ENCODE measurements at places on chromosomes 6 and 20. TPM values are rescaled to one million over a fixed set of nuclear protein-coding genes. Genes with fewer than 3 reads are reported as not detected.

- no peaks in the 10 kb centered on the region for H3K36me3 ChIP-seq
- DNase-seq = peak; percentile 95
- H3K27ac ChIP-seq = peak overlapping the region; percentile 89
- H3K4me3 ChIP-seq = peak overlapping the region; percentile 70
- H3K4me1 ChIP-seq = no peaks in the 10 kb centered on the region
These were observed 38.1 kb downstream of the GNAS start for GRCh38 chr20:58890518-58891085.

- no peaks in the 10 kb centered on the region for H3K36me3 ChIP-seq
- no peak overlapping the region for H3K27ac ChIP-seq
- H3K4me1 ChIP-seq = no peaks in the 10 kb centered on the region
- H3K4me3 ChIP-seq = no peak overlapping the region
These were observed 165.4 kb downstream of the SLC16A10 start for GRCh38 chr6:111252726-111253125.

GRCh38 chr6:124393536-124393935 lies 568.7 kb upstream of the RNF217 start:
- H3K36me3 ChIP-seq = no peaks in the 10 kb centered on the region
- no peak overlapping the region for H3K4me3 ChIP-seq

DNA sequence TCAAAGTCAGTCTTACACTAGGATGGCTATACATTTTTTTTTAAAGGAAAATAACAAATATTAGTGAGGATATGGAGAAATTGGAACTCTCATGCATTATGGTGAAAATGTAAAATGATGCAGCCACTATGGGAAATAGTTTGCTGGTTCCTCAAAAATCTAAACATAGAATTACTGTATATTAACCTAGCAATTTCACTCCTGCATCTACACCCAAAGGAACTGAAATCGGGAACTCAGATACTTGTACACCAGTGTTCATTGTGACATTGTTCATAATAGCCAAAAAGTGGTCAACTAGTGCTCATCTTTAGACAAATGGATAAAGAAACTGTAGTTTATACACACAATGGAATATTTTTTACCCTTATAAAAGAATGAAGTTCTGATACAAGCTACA lies 110.7 kb downstream of the UTRN start:
- no peak for DNase-seq
- H3K4me3 ChIP-seq = no peak overlapping the region
- no peaks in the 10 kb centered on the region for H3K27me3 ChIP-seq
- no peaks in the 10 kb centered on the region for H3K4me1 ChIP-seq
- H3K27ac ChIP-seq = no peak overlapping the region
- H3K36me3 ChIP-seq = no peaks in the 10 kb centered on the region

DNA sequence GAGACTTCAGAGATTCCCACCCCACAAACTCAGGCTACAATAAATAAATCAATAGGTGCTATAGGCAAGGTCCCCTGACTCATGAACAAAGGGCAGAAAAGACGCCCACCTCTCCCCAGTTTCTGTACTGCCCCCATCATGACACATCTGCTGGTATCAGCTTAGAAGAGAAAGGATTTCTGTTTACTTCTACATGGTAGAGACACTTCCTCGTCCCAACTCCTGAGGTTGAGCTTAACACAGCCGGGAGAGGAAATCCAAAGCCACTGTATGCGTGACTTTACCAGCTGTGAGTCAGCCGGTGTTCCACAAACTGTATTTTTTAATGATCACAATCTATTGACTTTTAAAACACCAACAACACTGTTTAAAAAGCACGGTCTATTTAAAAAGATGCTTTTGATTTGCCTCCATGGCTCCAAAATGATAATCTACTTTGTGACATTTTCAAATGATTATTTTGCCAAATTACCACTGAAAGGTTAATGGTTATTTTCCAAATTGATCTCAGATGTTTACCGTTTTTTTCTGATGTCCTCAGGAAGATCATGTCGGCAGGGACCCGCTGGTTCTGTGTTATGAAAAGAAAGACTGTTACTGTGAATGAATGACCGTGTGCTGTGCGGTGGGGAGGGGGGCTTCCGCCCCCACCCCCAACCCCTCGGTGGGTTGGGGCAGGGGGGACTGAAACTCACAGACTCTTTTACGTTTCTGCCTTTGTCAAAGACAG lies 72.5 kb downstream of the ATP9A start:
- no peak overlapping the region for H3K27ac ChIP-seq
- DNase-seq = no peak
- no peaks in the 10 kb centered on the region for H3K4me1 ChIP-seq
- H3K27me3 ChIP-seq = no peaks in the 10 kb centered on the region
- no peaks in the 10 kb centered on the region for H3K36me3 ChIP-seq
- H3K4me3 ChIP-seq = no peak overlapping the region

- H3K4me1 ChIP-seq = peaks cover 10% of the 10 kb centered on the region
- DNase-seq = no peak
- H3K4me3 ChIP-seq = no peak overlapping the region
These were observed 10.7 kb downstream of the ARID1B start for GRCh38 chr6:156787569-156788492.

GRCh38 chr6:46217671-46218131 lies 46.9 kb upstream of the ENPP5 start:
- H3K27me3 ChIP-seq = no peaks in the 10 kb centered on the region
- no peak overlapping the region for H3K27ac ChIP-seq
- no peaks in the 10 kb centered on the region for H3K4me1 ChIP-seq
- no peak for DNase-seq
- H3K36me3 ChIP-seq = no peaks in the 10 kb centered on the region

- H3K4me1 ChIP-seq = no peaks in the 10 kb centered on the region
- no peak overlapping the region for H3K27ac ChIP-seq
- H3K4me3 ChIP-seq = no peak overlapping the region
- DNase-seq = no peak
- no peaks in the 10 kb centered on the region for H3K27me3 ChIP-seq
- H3K36me3 ChIP-seq = no peaks in the 10 kb centered on the region
These were observed 31.9 kb downstream of the NUDT3 start for GRCh38 chr6:34360556-34360955.

GRCh38 chr6:72653026-72653425 lies 31.2 kb downstream of the KCNQ5 start:
- no peaks in the 10 kb centered on the region for H3K27me3 ChIP-seq
- no peaks in the 10 kb centered on the region for H3K4me1 ChIP-seq
- no peak overlapping the region for H3K4me3 ChIP-seq
- H3K27ac ChIP-seq = no peak overlapping the region
- no peak for DNase-seq

GRCh38 chr6:27866357-27867050 lies 45.7 kb downstream of the OR2B2 start:
- peak; percentile 38 for DNase-seq
- no peaks in the 10 kb centered on the region for H3K36me3 ChIP-seq
- H3K4me1 ChIP-seq = peaks cover 8% of the 10 kb centered on the region
- no peak overlapping the region for H3K27ac ChIP-seq
- no peaks in the 10 kb centered on the region for H3K27me3 ChIP-seq

- no peaks in the 10 kb centered on the region for H3K4me1 ChIP-seq
- DNase-seq = no peak
- no peaks in the 10 kb centered on the region for H3K27me3 ChIP-seq
These were observed 80.0 kb downstream of the LAMP5 start for GRCh38 chr20:9594284-9594875.

- H3K4me3 ChIP-seq = no peak overlapping the region
- no peak for DNase-seq
- no peaks in the 10 kb centered on the region for H3K27me3 ChIP-seq
- no peaks in the 10 kb centered on the region for H3K36me3 ChIP-seq
- no peak overlapping the region for H3K27ac ChIP-seq
These were observed 102.7 kb upstream of the SASH1 start for GRCh38 chr6:148239801-148240460.

- no peaks in the 10 kb centered on the region for H3K4me1 ChIP-seq
- no peak overlapping the region for H3K4me3 ChIP-seq
- DNase-seq = peak; percentile 36
- H3K36me3 ChIP-seq = no peaks in the 10 kb centered on the region
These were observed 194.0 kb downstream of the GMPR start for GRCh38 chr6:16432075-16433032.

DNA sequence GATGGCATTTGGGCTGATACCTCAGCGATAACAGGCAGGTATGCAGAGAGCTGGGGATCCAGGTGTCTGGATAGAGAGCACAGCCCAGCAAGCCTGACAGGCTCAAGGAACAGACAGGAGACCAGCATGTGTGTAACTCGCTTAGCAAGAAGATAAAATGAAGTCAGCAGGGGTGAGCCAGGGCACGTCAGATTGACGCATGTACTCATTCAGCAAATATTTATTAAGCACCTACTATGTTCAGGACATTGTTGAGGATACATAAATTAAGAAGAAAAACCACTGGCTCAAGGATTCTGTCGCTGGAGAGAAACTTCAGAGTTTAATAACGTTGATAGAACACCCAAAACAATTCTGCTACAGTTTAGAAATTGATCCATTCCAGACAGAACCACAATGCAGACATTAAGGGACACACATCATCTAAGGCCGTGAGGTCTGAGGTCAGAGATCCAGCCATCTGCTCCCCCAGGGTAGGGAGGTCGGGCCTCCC lies 1.0 kb upstream of the DUSP22 start:
- H3K36me3 ChIP-seq = no peaks in the 10 kb centered on the region
- H3K4me3 ChIP-seq = peak overlapping the region; percentile 88
- H3K27me3 ChIP-seq = no peaks in the 10 kb centered on the region

- no peak overlapping the region for H3K4me3 ChIP-seq
- H3K27me3 ChIP-seq = no peaks in the 10 kb centered on the region
- no peaks in the 10 kb centered on the region for H3K36me3 ChIP-seq
- no peak for DNase-seq
- H3K4me1 ChIP-seq = peaks cover 3% of the 10 kb centered on the region
These were observed 79.4 kb downstream of the GFOD1 start for GRCh38 chr6:13407709-13408695.

GRCh38 chr6:33740204-33740608 lies 6.5 kb downstream of the IP6K3 start:
- H3K27me3 ChIP-seq = no peaks in the 10 kb centered on the region
- no peak overlapping the region for H3K27ac ChIP-seq
- peaks cover 5% of the 10 kb centered on the region for H3K4me1 ChIP-seq

- H3K4me1 ChIP-seq = no peaks in the 10 kb centered on the region
- H3K4me3 ChIP-seq = no peak overlapping the region
- no peak overlapping the region for H3K27ac ChIP-seq
- no peak for DNase-seq
- H3K36me3 ChIP-seq = no peaks in the 10 kb centered on the region
These were observed 8.2 kb upstream of the VEGFA start for GRCh38 chr6:43761666-43762409.

DNA sequence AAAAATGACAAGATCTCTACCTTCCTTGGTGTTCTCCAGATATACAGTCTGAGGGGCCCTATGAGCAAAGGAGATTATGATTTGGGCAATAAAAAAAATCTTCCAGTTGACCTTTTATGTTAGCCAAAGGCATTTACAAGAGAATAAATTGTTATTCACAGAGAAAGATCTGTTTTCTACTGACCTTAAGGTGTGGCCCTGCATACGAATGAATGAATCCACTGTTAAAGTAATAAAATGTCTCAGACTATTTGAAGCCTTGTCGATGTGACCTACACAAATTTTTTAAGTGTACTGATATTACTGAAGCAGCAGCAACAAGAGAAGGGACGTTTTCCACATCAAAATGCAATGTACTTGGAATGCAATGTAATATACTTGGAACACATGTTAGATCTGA lies 95.9 kb upstream of the SSTR4 start:
- no peak overlapping the region for H3K27ac ChIP-seq
- no peak overlapping the region for H3K4me3 ChIP-seq
- no peaks in the 10 kb centered on the region for H3K27me3 ChIP-seq
- no peaks in the 10 kb centered on the region for H3K4me1 ChIP-seq

- H3K36me3 ChIP-seq = no peaks in the 10 kb centered on the region
- H3K27ac ChIP-seq = peak within 1 kb of the TSS; percentile 90
- no peaks in the 10 kb centered on the region for H3K27me3 ChIP-seq
- H3K4me3 ChIP-seq = peak within 1 kb of the TSS; percentile 69
These were observed at the start of gene CAP2 for GRCh38 chr6:17392978-17393891. Gene CAP2 (plus strand): TSS chr6:17393595. CDS start chr6:17421556, 27,961 bp downstream.

DNA sequence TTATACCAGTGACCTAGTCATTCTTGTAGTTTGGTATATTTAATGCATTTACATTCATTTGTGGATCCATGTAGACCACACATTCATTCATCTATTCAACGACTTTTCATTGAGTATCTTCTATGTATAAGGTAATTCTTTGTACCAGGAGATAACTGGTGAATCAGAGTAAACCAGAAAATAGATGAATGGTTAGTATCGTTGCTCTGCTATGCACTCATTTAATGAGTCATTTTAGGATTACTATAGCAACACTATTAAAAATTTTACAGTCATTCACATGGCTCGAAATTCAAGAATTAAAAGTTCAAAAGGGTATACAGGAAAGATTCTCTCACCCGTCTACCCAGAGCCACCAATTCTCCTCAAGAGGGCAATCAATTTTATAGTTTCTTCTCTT lies 26.8 kb downstream of the DOK5 start:
- no peak overlapping the region for H3K4me3 ChIP-seq
- no peak for DNase-seq
- no peaks in the 10 kb centered on the region for H3K27me3 ChIP-seq
- H3K36me3 ChIP-seq = no peaks in the 10 kb centered on the region

- H3K36me3 ChIP-seq = no peaks in the 10 kb centered on the region
- no peak overlapping the region for H3K27ac ChIP-seq
- H3K27me3 ChIP-seq = no peaks in the 10 kb centered on the region
- peaks cover 2% of the 10 kb centered on the region for H3K4me1 ChIP-seq
- H3K4me3 ChIP-seq = no peak overlapping the region
These were observed 77.9 kb downstream of the MRPL14 start for GRCh38 chr6:44049163-44049988.

GRCh38 chr20:57229490-57229889 lies 37.0 kb downstream of the BMP7 start:
- H3K36me3 ChIP-seq = peaks cover 2% of the 10 kb centered on the region
- no peak overlapping the region for H3K4me3 ChIP-seq
- no peak for DNase-seq
- H3K27ac ChIP-seq = no peak overlapping the region
- no peaks in the 10 kb centered on the region for H3K27me3 ChIP-seq

- no peaks in the 10 kb centered on the region for H3K4me1 ChIP-seq
- no peaks in the 10 kb centered on the region for H3K36me3 ChIP-seq
- no peak for DNase-seq
- no peak overlapping the region for H3K27ac ChIP-seq
- H3K27me3 ChIP-seq = no peaks in the 10 kb centered on the region
These were observed 43.7 kb downstream of the TRMT11 start for GRCh38 chr6:126030045-126030444.

DNA sequence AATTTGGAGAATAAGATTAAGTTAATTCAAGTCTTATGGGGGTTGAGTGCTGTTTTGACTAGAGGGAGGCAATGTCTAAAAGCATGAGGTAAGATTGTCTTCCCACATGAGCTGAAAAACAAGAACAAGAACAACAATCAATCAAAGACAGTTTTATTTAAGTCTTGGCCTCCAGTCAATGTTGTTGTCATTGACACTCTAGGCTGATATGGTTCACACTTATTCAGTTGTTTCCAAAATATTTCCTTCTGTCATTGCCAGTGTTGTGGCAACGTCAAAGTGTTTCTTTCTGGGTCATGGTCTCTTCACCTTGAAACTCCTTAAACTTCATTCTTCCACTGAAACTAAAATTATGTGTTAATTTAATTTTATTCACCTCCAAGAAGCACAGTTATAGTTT lies 72.4 kb downstream of the GRIK2 start:
- H3K27ac ChIP-seq = no peak overlapping the region
- no peaks in the 10 kb centered on the region for H3K4me1 ChIP-seq
- H3K36me3 ChIP-seq = no peaks in the 10 kb centered on the region
- H3K27me3 ChIP-seq = no peaks in the 10 kb centered on the region

Gene GPX5
- not detected for total RNA-seq

Gene CST4
- not detected for total RNA-seq

Gene ANGPT4
- 0.57 TPM for total RNA-seq

Gene PSORS1C2
- not detected for total RNA-seq

Gene TBX18
- 4.1 TPM for total RNA-seq

Gene STXBP5
- 13.6 TPM for total RNA-seq

Gene ADGRF5
- total RNA-seq = 51.7 TPM

Gene SNRPB
- 118 TPM for total RNA-seq

Gene ADGB
- not detected for total RNA-seq

Gene CST5
- total RNA-seq = not detected

Gene HLA-DPA1
- 200 TPM for total RNA-seq

Gene RBL1
- 6.5 TPM for total RNA-seq

Gene HCRTR2
- total RNA-seq = not detected

Gene CPXM1
- total RNA-seq = 5.2 TPM

Data from kidney (tissue), 22 donors.